ENCODE measurements at places on chromosomes 2 and 18. TPM values are rescaled to one million over a fixed set of nuclear protein-coding genes. Genes with fewer than 3 reads are reported as not detected.

The NGEF gene
- not detected for total RNA-seq

The LIPG gene
- total RNA-seq, result not detected

The LYG2 gene
- not detected for total RNA-seq

The AOX1 gene
- total RNA-seq, result not detected

DNA sequence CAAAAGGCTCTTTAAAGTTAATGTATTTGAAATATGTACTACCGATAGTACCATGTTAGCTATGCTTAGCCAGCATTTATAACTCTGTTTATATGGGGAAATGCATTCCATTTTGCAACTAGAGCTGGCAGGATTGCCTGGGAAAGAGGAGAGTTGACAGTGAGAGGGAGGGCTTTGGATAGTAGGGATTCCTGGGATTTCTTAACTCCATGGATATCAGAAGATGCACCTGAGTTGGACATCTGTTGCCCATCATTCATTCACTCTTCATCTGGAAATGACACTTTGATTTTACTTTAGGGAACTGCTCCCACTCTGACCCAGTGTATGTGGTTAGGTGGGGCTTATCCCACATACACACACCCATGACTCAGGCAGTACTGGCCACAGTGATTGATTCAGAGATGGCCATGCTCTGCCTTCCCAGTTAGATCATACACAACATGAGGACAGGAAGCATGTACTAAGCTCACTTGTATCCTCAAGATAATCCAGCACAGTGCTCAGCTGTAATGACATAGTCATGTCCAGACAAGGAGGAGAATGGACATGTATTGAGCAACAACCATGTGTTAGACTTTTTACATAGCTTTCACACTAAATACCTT lies 248.8 kb downstream of the MREG start:
- no peak overlapping the region for H3K27ac ChIP-seq
- no peak for DNase-seq
- H3K27me3 ChIP-seq, result no peaks in the 10 kb centered on the region
- H3K36me3 ChIP-seq, result no peaks in the 10 kb centered on the region

DNA sequence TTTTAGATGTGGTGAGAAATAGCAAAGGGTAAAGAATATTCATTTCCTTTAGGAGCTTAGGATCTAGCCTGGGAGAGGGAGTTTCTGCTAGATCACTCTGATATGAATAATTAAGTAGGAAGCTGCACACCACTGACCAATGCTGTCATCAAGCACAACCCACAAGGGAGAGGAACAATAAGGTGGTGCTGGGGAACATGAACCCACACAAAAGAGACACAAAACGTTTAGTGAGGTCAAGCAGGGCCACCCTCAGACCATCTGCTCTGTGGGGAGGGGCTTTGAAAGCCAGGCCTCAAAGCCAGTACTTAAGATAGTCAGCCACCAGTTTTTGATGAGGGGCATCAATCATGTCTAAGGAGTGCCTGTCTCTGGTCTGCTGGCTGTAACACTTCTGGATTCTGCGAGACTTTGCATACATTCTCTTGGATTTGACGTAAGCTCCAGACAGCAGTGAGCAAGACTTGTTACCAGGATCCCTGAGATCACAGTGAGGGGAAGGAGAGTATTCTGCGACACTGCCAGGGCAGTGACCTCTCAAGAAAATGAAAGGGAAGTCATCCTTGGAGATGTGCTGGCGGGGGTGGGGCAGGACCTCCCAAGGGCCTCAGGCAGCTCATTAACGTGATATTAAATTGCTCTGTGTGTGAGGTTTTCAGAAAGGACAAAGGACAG lies 127.0 kb downstream of the CCBE1 start:
- no peak overlapping the region for H3K27ac ChIP-seq
- no peak for DNase-seq
- H3K4me1 ChIP-seq, result no peaks in the 10 kb centered on the region
- H3K27me3 ChIP-seq, result no peaks in the 10 kb centered on the region
- H3K4me3 ChIP-seq, result no peak overlapping the region

DNA sequence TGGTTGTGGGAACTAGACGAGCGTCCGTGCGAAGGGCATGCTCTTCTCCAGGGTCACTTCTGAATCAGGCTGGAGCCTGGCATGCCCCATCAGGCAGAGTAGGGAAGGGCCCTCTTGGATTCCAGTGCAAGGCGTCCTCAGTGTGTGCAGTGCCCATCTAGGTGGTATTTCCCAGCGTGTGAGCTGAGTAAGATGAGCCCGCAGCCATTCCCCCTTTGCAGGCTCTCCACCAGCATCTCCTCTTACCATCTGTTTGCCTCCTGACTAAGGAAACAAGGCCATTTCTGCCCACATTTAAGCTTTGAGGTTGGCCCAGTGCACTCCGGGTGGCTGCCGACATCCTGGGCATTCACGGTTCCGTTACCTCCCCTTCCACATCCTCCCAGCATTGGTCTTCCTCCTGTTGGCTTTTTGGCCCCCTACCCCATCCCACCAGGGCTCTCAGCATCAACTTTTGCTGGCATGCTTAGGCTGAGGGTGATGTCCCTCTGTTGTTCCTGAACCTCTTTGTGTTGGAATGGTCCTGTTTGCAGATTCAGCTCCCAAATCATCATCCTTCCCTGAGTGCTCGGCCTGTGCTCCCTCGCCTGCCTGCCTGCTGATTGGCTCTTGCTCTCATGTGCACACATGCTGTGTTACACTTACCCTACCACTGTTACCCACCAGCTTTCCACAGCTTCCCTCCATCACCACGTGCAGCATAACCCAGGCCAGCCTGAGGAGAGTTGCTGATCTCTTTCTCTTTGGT lies 11.8 kb downstream of the CEP68 start:
- H3K27me3 ChIP-seq, result no peaks in the 10 kb centered on the region
- H3K4me1 ChIP-seq, result peaks cover 31% of the 10 kb centered on the region
- H3K4me3 ChIP-seq, result no peak overlapping the region
- H3K27ac ChIP-seq, result no peak overlapping the region
